ENCODE measurements at places on chromosomes 7 and 10.
A peak's percentile ranks its signal among the peaks of the same experiment; 100 is the strongest.

GRCh38 chr10:69218831-69219230 is 1.3 kb upstream of the HKDC1 start:
- DNase-seq = no peak

GRCh38 chr7:26198133-26198780 is 2.3 kb downstream of the HNRNPA2B1 start:
- peak; percentile 60 for DNase-seq

DNA sequence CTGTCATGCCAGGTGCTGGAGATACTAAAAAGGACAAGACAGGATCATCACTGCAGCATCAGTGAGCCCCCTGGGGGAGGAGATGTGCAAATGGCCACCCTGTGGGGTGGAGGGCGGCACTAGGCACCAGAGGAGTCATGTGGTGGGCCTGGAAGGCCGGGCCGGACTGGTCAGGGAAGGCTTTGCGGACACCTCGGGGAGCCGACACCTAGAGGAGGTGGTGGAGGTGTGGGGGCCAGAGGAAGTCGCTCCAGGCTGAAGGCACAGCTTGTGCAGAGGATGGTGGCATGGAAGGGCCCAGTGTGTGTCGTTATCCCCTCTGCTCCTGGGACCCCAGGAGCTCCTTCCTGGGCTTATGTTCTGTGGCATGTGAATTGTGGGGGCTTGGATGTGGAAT is 437.7 kb downstream of the RPS24 start:
- DNase-seq = no peak

DNA sequence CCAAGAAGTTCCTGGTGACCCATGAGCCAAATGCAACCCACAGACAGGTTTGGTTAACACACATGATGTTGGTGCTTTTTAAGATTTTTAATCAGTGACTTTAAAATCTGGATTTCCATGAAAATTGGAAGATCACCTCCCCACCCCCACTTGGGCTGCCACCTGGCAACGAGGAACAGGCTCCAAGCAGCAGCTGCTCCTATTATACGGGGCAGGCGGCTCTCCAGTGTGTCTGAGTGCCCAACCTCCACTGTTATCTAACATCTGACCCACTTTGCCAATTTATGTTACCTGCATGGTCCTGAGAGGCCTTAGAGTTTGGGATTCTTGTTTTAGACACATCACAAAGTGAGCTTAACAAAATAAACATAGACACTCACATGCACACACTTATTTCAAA is 56.4 kb downstream of the SGMS1 start:
- DNase-seq = no peak

- peak; percentile 51 for DNase-seq
Measured at GRCh38 chr7:142854372-142855113, at the start of gene EPHB6. TSS of gene EPHB6 (plus strand) at chr7:142855076. CDS start at chr7:142863228, 8,152 bp downstream.

GRCh38 chr10:123642293-123642692 is 23.9 kb upstream of the GPR26 start:
- DNase-seq = peak; percentile 5

DNA sequence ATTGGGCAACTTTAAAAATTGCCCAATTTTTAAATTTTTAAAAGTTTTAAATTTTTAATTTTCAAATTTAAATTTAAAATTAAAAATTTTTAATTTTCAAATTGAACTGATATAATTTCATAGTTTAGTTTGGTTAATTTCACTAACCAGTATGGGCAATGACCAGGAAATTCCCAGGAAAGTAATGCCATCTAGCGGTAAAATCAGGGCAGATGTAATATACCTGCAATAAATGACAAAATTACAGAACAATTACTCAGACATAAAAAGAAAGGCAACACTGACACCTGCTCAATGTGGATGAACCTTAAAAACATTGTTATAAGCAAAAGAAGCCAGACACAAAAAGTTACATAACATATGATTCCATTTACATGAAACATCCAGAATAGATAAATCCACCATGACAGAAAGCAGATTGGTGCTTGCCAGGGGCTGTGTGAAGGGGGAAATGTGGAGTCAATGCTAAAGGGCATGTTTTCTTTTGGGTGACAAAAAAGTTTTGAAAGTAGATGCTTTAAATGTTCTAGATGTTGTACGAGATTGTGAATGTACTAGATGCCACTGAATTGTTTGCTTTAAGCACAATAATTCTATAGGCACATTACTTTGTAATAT is 28.6 kb upstream of the SLC16A12 start:
- DNase-seq = peak; percentile 63

- DNase-seq = peak; percentile 57
Measured at GRCh38 chr7:91852263-91852741, 28.2 kb downstream of the MTERF1 start.

DNA sequence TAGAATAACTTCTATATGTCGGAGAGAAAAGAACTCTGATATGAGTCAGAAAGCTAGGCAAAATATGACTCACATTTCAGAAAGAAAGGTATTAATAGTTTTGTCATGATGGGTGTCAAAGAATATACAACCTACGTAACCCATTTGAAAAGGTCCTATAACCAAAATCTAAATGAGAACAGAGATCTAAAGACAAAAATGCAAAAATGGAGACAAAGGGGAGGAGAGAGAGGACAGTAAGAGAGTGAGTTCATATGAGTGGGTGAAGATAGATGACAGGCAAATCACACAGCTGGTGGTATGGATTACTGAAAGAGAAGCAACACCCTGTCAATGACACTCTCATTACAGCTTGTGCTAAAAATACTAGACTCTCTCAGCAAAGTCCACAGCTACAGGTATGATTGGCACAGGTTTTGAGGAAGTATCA is 25.6 kb downstream of the ANKMY2 start:
- peak; percentile 20 for DNase-seq

DNA sequence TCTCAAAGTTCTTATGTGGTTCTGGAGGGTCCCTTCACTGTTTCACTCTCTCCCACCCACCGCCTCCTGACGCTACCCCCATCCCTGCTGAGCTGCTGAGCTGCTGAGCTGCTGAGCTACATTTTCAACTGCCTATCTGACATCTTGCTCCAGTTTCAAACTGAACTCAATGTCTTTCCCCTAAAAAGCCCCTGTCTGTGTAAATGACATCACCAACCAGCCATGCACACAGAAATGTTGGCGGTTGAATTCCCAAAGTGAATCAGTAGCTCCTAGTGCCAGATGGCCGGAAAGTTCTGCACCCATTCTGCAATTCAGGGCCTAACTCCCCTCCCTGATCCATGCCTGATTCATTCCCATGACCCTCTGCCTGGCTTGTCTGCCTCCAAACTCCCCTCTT is 71.2 kb downstream of the WNT2 start:
- DNase-seq = no peak

DNA sequence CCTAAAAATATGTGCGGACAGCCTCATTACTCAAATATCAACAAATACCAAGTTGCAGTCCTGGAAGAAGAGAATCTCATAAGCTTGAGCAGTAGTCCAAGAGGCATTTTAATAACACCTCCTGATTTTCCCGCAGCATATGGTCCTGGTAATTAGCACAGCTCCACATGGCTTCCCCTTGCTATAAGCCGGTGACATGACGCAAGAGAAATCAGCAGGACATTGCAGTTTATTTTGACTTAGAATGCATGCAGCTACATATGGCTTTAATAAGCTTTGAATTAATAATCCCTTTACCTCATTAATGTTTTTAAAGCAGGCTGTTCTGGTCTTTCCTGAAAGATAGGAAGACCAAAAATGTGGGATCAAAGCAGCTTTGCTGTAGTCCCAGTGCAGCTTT is 137.6 kb downstream of the RAMP3 start:
- DNase-seq = peak; percentile 62

DNA sequence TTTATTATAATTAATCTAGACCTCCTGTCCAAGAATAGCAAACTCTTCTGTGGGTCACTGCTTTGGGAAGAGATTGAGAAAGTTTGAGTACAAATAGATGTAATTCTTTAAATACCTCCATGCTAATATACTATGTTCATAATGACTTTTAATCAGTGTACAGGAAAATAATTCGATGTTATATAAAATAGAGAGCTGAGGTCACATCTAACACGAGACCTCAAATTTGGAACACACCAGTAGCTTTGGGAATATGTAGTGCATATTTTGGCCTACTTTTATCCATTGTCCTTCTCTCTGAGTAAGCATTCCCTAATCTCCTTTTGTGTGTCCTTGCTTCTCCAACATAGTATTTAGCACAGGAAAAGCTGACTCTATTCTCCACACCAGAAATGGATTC is 27.3 kb upstream of the CABCOCO1 start:
- DNase-seq = no peak

- DNase-seq = no peak
Measured at GRCh38 chr10:11204351-11204942, 186.8 kb downstream of the CELF2 start.

DNA sequence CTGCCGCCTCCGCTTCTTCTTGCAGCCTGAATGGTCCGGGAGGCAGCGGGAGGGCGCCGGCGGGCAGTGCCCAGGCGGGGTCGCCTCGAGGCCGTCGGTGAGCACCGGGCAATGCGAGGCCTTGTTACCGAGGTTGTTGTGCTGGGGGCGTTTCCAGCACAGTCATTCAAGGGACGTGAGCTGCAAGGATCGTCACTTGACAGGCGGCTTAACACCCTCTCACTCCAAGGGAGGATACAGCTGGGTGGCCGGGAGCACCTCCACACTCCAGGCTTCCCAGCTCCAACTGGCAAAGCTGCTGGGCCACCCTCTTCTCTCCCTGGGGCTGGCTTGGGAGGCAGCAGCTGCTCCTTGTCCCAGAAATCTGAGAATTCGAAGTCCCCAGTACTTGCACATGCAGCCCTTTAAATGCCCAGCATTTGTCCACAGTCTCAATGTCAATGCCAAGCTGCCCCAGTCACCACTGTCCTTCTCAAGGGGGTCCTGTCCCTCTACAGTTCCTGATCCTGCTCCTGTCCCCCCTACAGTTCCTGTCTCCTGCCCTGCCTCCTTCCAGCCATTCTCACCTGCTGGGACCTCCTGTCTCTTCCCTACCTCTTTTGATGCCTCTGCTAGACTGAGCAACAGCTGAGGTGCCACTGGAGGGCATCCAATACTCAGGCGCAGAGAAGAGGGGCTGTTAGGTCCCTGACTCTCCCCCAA is 4.4 kb upstream of the HOXA11 start:
- no peak for DNase-seq

- DNase-seq = no peak
Measured at GRCh38 chr10:69980672-69981071, 72.0 kb upstream of the MACROH2A2 start.

- DNase-seq = no peak
Measured at GRCh38 chr7:108265007-108265406, 134.8 kb upstream of the LAMB4 start.

GRCh38 chr7:129664029-129665012 is 52.8 kb downstream of the NRF1 start:
- peak; percentile 65 for DNase-seq

DNA sequence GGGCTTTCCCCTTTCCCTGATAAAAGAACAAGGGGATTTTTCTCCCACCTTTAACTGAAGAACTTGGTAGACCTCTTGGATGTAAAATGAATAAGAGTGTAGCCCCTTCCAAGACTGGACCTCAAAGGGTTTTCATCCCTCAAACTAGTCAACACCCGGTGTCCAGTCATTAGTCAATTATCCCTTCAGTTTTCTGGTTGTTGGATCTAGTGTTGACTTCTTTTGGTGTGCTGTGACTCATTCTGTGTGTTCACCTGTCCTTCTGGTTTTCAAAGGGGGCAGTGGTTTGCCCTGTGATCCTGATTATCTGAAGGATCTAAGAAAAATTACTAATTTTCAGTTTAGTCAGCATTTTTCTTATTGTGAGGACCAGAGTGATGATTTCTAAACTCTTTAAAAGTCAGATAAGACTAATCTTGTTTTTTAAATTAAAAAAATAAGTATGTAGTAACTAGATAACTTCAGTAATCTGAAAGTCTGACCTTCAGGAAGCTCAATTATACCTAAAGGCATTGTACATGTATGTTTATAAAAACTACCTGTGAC is 583.5 kb downstream of the CNTNAP2 start:
- DNase-seq = no peak

- no peak for DNase-seq
Measured at GRCh38 chr10:34137955-34138354, 677.1 kb downstream of the PARD3 start.

Measured in A673 (cell line).